Stimulated activated CD8-positive, alpha-beta memory T cell treated with anti-CD3 and anti-CD28 coated beads, Interleukin-4, amount 100 ng/mL, for 24 hours (primary cell): ENCODE measurements at places on chromosomes 5 and 9.

DNA sequence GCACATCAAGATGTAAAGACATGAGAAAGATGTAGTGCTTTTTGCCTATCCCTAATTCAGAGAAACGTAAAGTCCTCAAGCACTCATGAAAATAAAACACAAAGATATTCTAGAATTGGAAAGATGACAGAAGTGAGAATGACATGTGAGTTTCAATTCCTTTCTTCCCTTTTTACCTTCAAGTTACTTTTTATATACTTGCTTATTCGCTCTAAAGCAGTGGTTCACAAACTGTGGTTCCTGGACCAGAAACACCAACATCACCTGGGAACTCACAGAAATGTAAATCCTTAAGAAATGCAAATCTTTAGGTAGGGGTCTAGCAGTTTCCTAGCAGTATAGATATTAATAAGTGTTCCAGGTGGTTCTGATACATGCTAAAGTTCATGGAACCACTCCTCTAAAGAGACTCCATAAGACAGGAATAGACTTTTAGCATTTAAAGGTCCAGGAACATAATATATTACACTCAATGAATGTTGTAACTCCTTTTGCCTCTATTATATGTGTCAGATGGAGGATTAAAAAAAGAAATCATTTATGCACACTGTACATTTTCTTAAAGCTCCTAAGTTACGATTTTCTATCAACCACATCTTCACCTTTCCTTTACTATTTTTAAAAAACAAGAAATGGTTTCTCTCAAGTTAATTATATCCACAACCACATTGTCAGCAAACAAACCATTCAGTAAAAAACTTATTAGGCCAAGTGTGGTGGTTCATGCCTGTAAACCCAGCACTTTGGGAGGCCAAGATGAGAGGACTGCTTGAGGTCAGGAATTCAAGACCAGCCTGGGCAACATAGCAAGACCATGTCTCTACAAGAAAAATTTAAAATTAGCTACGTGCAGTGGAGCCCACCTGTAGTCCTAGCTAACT lies 39.9 kb downstream of the ERP44 start:
- no peak for DNase-seq

DNA sequence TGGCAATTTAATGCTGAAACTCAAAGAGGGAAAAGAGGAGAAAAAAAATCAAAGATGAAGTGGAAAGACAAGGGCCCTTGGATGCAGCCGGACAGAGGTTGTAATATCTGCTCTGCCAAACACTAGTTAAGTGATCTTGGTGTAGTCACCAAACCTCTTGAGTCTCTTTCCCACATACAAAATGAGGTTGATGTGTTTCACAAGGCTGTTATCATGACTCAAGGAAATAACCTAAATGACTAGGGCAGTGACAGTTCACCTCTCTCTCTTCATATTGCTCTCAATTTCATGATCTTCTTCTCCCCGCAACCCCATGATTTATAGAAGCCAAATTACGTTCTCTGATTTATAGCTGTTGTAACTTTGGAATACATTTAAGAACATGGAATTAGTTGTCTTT lies 44.9 kb downstream of the PIK3R1 start:
- no peak for DNase-seq

- DNase-seq = no peak
Measured at GRCh38 chr9:104743376-104743985, 4.0 kb upstream of the NIPSNAP3A start.

DNA sequence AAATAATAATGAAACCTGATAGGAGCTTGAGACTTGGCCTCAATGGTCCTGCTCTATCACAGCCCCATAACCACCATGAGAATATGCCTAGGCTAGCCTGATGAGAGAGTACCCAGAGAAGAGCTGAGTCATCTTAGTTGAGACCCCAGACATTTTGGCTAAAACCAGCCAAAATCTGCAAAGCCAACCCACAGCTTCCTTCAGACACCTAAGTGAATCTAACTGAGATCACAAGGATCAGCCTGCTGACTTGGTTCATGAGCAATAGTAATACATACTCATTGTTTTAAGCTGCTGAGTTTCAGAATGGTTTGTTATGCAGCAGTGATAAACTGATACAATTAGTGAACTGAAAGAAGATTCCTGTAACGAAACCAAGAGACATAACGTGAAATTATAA lies 473.7 kb upstream of the PTGER4 start:
- no peak for DNase-seq

DNA sequence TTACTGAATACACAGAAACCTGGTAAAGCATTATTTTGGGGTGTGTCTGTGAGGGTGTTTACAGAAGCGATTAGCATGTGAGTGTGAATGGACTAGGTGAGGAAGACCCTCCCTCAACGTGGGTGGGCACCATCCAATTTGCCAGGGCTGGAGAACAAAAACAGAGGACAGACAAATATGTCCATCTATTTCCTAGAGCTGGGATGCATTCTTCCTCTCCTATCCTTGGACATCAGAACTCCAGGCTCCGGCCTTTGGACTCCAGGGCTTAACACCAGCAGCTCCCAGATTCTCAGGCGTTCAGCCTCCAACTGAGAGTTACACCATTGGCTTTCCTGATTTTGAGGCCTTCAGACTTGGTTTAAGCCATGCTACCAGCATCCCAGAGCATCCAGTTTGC lies 65.8 kb upstream of the CHD1 start:
- no peak for DNase-seq

GRCh38 chr5:142390334-142390733 lies 65.5 kb upstream of the SPRY4 start:
- DNase-seq = no peak

GRCh38 chr9:78856781-78857180 lies 559.9 kb downstream of the PSAT1 start:
- no peak for DNase-seq

DNA sequence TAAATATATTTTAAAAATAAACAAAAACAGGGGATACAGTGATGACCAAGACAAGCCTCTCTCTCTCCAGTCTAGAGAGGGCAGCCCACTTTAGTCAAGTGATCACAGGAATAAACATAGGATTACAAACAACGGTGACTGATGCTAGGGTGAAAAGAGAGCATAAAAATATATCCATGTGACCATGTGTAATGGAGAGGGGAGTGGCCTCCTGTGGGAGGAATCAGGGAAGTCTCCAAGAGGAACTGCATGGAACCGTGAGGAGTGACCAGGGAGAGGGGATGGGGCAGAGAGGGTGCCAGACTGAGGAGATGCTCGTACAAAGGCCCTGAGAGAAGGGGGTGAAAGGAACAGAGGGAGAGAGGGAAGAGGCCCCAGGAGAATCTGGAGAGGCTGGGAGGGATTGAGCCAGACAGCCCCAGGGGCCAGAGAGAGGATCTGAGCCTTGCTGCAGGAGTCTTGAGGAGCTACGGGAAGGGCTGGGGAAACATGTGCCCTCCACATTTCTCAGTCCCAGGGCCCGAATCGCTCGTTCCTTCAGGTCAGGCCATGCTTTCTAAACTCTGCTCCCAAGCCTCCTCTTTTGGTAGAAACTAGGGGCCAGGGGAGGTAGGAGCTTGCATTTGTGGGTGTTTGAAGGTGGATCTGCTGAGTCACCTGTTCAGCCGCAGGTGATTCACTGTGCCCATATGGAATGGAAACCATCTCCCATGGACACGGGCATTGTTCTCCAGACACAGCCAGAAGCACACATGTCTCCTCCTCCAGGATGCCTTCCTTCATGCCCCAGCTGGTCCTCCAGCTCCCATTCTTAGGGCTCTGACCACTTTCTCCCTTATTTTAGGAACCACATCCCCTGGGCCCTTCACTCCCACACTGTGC lies 63.8 kb downstream of the PAX5 start:
- DNase-seq = no peak

DNA sequence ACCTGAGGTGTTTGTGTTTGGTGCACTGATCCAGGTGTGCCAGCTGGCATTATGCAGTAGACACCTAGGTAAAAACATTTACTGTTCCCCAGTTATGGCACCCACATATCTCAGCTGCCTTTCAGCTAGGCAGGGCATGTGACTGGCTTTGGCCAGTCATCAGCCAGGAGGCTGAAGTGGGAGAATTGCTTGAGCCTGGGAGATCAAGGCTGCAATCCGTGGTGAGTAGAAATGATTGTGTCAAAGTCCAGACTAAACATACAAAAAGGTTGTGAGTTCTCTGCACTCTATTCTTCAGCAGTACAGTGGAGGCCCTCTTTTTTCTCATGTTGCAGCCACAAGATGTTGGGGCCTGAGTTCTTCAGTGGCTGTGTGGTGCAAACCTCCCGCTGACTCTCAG lies 3.2 kb upstream of the FBLL1 start:
- no peak for DNase-seq

- peak; percentile 55 for DNase-seq
Measured at GRCh38 chr5:39217365-39218281, 1.7 kb downstream of the FYB1 start.

GRCh38 chr9:114078021-114078780 lies at the start of gene AMBP:
Gene AMBP, minus strand, starts transcription at chr9:114078300. Its CDS starts 91 bp downstream, at chr9:114078209.
- DNase-seq = no peak

DNA sequence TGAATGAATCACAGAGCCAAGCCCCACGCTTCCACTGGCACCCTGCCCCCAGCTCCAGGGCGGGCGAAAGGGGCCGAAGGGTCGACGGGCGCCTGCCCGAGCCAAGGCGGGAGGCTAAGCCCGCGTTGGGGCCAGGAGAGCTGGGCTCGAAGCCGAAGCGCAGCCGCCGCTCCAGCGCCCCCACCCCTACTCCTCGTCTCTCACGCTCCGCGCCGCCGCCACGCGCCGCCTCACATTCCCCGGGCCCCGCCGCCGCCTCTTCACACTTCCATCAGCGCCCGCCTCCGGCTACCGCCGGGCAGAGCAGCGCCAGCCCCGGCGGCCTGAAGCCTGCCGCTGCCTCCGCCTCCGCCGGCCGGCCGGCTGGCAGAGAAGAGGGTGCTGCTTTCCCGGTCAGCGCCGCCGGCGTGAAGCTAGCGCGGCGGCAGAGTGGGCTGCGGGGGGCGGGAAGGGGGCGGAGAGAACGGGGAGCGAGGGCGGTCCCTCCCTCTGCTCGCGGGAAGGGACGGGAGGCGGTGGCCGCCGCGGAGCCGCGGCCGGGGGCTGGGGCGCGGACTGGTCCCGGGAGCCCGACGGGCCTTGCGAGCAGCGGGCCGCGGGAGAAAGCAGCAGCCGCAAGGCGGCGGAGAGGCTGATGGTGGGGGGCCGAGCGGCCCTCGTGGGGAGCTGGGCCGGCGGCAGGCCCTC lies at the start of gene HOMER1:
Gene HOMER1, minus strand, starts transcription at position 431 of the 687 bp plus-strand sequence. CDS start 1,360 bp downstream, outside the sequence.
- DNase-seq = peak; percentile 66

DNA sequence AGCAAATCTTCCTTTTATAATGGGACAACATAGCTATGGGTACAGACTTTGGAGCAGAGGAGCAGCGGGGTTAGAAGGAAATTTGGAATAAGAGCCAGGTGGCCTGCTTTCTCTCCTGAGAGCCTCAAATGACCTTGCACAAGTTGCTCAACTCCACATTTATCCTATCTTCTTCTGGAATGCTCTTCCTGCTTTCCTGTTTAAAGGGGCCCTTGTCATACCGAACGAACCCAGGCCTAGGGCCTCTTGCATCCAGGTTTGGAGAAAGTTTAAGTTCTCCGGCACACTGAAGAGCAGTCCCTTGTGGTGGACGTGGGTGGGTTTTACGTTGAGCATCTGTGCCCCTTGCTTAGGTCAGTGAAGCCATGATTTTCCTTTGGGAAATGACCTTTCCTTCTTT lies 197.9 kb upstream of the NR3C1 start:
- no peak for DNase-seq

- DNase-seq = no peak
Measured at GRCh38 chr9:135032868-135033460, 54.5 kb upstream of the OLFM1 start.

DNA sequence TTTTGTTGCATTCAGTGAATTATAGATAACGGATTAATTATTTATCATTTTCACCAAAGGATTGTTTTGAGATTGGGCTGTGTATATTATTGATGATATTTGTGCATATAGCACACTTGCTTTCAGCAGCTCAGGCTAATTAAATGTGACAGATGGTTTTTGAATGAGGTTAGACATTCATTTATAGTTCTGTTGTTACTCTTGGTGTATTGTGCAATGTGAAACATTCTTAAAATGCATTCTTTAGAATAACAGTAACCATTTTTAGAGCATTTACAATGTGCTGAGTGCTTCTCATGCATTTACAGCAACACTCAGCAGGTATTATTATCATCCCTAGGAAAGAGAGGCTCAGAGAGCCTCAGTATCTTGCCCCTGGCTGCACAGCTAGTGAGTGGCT lies 23.8 kb downstream of the NANS start:
- no peak for DNase-seq

GRCh38 chr5:10233011-10233410 lies 16.7 kb downstream of the ATPSCKMT start:
- DNase-seq = no peak

DNA sequence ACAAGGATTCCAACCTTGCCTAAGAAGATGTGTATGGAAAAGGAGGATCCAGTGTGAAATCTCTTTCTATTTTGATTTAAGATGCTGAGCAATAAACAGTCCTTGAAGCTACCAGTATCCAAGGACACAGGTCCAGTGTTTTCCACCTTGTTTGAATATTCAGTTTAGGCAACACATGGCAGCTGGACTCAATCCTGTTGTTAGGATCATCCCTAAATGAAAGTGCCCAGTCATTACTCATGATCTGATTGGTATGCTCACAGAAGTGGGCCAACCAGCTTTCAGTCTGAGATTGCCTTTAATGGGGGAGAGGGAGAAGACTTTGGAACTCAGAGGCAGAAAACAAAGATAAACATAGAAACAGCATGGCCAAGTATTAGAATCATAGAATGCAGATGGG lies 355.7 kb upstream of the ADAMTSL1 start:
- no peak for DNase-seq

DNA sequence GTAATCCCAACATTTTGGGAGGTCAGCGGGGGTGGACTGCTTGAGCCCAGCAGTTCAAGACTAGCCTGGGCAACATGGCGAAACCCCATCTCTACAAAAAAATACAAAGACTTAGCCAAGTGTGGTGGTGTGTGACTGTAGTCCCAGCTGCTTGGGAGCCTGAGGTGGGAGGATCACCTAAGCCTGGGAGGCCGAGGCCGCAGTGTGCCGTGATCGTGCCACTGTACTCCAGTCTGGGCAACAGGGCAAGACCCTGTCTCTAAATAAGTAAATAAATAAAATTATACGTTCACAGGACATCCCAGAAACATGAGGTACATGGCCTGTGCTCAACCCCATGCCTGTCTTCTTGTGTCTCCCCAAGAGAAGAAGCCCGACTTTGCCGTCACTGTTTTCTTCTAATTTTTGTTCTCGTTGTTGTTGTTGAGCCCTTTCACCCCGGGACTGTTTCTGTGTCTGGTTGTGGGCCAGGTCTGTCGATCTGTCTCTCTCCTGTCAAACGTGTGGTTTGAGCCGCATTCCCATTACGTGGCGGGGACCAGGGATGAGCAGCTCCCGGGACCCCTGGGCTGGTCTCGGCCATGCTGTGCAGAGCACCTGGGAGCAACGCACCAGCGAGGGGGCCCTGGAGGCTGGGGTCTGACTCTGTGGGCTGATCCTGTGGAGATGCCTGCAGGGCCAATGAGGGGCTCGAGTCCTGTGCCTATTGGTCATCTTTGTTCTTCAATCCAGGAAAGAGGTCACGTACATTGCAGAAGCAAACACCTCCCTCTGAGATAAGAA lies 32.2 kb downstream of the NACC2 start:
- DNase-seq = no peak
